ENCODE measurements at places on chromosomes 6 and 20.

GRCh38 chr6:15001326-15001910, 244.5 kb upstream of the JARID2 start:
- DNase-seq, result no peak

DNA sequence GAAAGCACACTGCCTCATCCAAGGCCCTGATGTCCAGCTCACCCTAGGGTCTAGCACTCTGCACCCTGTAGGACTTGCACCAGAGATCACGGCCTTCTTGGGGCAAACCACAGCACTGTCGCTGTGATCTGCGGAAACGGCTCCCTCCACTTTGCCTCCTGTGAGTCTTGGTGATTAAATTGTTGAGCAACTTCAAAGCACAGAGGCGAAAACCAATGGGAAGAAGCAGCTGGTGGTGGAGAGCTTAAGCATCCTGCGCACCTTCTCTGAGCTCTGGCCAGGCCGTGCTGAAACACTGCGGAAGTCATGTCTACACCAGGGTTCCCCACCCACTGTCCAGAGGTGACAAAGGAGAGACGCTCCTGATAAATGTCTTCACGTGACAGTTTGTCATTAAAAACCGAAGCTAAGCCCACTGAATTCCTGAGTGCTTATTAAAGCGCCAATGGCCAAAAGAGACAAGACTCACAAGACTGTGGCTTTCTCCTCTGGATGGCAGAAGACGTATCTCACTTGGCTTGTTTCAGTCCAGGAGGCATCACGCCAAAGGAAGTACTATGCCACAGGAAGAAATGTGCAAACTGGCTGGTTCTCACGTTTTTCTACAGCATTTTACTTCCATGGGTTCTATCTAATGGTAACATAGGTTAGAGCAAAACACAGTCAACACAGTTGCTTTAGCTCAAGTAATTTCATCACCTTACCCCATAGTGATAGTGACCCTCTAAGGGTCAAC, 3.1 kb downstream of the RAMACL start:
- no peak for DNase-seq

DNA sequence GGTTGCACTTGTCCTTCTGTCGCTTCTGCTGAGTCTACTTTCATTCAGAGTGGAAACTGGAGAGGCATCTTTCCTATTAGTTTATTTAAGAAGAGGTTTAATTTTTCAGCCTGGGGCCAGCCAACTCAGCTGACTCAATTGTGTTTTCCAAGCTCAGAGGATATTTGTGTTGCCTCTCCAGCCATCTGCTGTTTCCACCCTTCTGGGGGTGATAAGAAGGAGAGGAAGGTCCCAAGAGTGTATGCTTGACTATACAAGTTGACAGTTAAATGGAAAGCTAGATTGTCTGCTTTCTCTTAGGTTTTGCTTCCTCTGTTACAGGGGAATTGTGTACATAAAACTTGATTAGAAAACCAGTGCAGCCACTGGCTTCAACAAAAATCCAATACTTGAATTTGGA, 3.0 kb downstream of the PSMF1 start:
- no peak for DNase-seq

GRCh38 chr20:34561661-34562060, 3.1 kb downstream of the MAP1LC3A start:
- no peak for DNase-seq

- DNase-seq, result no peak
Measured at GRCh38 chr20:9368893-9369292, 145.5 kb upstream of the LAMP5 start.

DNA sequence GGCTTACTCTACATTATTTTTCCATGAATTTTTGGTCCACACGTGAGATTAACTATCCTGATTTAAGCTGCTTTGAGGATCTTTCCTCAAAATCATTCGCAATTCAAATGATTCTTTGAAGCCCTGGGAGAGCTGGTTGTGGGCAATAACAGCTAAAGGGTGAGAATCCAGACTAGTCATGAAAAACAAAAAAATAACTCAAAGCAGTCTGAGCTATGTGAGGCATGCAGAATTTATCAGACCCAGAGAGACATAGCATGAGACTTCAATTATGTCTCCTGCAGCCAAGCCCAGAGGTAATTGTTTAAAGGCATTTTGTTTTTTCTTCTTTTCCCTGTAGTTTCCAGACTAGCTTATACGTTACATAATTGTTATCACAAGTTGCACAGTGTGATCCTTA, 517.3 kb upstream of the PTCHD4 start:
- DNase-seq, result no peak

DNA sequence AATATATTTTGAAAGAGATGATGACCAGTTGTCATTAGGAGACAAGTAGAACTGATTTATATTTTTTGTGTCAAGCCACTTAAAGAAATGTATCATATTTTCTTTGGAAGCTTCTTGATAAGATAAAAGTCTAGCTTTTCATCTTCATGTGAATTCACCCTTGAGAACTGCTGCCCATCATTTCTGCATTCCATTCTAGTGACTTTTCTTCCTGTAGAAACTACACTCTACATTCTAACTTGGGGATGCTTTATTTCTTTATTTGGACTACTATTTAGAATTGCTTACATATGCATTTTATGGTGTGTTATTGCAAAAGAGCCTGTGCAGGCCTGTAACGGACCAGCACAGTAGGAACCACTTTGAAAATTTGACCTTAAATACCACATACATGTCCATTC, 335.0 kb upstream of the KCNQ5 start:
- DNase-seq, result peak; percentile 27

GRCh38 chr6:108661430-108661829, 100.7 kb downstream of the FOXO3 start:
- no peak for DNase-seq

- no peak for DNase-seq
Measured at GRCh38 chr20:33312583-33312982, 29.6 kb downstream of the BPIFB1 start.

GRCh38 chr6:44559486-44560270, 172.2 kb downstream of the CDC5L start:
- DNase-seq, result no peak

Data from GM04503 (cell line).